C1 segment of cervical spinal cord (tissue), 14 donors: ENCODE measurements at places on chromosomes 3 and 15.

DNA sequence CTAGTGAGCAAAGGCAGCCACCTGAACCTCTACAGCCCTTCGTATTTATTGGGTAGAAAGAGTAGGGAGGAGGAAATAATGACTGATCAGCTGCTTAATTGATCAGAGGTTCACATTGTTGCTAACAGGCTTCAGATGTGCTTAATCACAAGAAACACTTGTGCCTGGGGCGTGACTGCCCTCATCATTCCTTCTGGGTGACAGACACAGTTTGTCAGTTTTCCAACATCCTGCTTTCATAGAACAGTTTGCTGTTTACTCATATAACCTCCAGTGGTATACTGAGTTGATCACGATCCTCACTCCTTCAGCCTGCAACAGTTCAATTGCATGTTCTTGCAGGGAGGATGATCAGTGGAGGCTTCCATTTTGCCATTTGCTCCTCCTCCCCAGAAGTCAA is 13.6 kb upstream of the CASR start:
- no peak for DNase-seq

DNA sequence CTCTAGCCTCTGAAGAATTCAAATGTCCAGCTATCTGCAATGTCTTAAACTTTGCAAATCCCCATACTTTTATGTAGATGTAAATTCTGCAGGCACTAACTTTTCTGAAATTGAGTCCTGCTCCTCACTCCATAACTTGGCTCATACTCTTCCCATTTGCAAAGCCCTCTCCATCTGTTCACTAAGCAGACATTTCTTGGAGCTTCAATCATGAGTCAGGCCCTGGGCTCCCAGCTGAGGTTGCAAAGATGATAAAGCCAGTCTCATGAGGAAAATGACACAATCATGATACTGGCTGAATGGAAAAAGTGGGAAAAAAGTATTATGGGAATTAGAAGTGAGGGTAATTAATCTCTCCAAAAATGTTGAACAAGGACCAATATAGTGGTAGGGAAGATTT is 507.6 kb downstream of the NR2F2 start:
- DNase-seq = no peak

GRCh38 chr15:29400701-29401100 is 131.1 kb upstream of the NSMCE3 start:
- DNase-seq = no peak

DNA sequence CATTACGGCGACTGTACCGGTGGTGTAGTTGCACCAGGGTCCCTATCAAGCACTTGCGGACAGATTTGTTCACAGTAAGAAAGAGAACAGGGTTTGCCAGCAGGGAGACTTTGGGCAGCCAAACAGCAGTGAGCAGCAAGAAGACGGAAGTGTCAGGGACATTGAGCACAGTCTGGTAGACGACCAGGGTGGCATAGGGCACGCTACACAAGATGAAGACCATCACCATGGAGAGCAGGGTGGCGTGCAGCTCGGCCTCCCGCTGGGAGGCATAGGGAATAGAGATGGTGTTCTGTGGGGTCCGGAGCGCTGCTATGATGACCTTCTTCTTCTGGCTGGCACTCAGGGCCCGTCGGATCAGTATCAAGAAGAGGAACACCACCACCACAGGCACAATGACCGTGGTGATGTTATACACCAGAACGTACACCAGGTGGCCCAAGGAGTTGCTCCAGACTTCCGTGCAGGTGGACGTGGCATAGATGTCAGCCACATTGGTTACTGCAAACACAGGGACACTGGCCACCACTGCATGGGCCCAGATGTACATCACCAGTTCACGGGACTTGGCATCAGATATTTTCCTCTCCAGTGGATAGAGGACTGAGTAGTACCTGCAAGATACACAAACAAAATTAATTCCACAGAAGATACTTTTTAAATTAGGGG is 19.1 kb upstream of the FSIP1 start:
- DNase-seq = no peak

DNA sequence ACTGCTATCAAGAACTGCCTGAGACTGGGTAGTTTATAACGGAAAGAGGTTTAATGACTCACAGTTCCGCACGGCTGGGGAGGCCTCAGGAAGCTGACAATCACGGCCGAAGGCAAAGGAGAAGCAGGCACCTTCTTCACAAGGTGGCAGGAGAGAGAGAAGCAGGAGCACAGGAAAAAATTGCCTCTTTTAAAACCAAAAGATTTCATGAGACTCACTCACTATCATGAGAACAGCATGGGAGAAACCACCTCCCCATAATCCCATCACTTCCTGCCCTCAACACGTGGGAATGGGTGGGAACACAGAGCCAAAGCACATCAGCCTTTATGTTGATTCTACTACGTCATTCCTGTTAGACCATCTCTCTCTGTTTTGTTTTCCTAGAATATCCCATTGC is 650.9 kb upstream of the SEMA6D start:
- DNase-seq = no peak

DNA sequence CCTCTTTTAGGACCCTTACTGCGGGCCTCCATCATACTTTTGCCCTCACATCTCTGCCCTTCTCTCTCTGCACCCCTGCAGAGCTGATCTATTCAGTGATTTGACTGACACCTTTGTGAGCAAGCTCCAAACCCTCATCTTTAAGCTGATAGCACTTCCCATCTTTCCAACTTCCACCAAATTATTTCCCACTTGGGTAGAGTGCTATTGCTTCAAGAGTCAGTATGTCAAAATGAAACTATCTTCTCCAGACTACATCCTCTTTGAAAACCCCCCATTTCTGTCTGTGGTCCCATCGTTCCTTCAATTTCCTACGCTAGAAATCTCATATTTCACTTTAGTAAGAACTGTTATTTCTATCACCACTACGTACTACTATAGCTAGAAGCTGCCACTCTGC is 19.7 kb downstream of the ZWILCH start:
- DNase-seq = no peak

DNA sequence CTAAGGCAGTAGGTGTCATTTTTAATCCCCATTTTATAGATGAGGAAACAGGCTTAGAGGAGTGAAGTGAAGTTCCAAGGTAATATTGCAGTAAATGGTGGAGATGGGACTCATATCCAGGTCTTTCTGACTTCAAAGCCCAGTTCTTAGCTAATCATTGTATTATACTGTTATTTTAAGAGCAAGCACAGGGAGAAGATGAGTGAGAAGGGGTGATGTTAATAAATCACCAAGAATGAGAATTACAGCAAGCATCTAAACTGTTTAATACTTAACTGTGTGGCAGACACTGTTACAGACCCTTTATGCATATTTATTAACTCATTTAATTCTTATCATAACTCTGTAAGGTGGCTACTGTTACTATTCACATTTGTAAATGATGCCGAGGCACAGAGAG is 61.2 kb downstream of the VPS8 start:
- DNase-seq = no peak

DNA sequence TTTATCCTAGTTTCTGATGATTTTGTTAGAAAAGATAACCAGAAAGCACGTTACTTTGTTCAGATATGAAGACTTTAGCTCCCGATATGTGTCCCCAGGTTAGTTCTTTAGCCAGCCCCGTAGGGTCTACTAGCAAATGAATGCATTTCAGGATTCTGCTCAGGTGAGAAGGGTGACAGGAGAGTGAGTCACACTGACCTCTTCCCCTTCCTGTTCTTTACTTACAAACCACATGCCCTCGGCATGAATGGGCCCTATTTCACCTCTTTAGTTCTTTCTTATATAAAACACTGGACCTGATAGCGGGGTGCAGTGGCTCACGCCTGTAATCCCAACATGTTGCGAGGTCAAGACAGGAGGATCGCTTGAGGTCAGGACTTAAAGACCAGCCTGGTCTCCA is 98.4 kb downstream of the SLC49A4 start:
- no peak for DNase-seq
